ENCODE measurements at places on chromosomes 12 and 14. TPM values are rescaled to one million over a fixed set of nuclear protein-coding genes. Genes with fewer than 3 reads are reported as not detected.

DNA sequence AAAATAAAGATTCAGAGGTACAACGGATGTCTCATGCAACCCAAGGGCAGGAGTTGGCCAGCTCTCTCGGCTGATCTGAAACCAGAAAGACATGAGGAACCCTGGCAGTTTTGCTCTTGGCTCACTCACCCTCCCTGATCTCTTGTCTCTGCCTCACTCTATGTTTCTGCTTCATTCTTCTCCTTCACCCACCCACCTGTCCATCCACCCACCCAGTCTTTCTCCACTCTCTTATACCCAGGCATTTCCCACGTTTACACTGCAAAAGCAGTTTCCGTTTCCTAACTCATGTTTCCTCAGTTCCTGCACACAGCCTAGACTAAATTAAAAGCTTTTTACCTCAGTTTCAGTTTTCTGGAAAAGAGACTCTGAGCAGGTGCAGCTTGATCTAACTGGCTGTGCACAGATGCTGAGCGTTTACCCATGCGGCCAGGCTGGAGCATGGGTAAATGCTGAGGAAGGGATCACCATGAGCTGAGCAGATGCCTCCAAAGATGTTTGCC lies 157.6 kb downstream of the PRKCH start:
- no peak overlapping the region for H3K27ac ChIP-seq
- H3K36me3 ChIP-seq: no peaks in the 10 kb centered on the region
- H3K27me3 ChIP-seq: no peaks in the 10 kb centered on the region

DNA sequence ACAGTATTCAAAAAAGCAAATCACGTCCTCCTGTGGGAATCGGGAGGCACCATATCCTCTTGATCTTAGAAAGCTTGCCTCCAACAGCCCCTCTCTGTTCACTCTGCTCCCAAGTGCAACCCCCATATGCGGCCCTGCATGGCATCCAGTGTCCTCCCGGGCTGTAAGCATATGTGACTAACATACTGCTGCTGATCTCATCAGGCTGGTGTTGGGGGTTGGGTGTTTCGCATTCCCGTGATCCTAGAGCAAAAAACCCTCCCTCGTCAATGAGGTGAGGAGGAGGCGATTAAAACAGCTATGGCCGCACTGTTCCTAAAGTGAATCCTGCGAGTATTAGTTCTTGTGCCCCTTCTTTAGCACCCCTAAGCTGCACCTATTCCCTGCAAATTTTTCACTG lies 28.1 kb upstream of the PPM1A start:
- no peaks in the 10 kb centered on the region for H3K27me3 ChIP-seq
- no peak overlapping the region for H3K27ac ChIP-seq
- H3K4me1 ChIP-seq: peaks cover 16% of the 10 kb centered on the region
- H3K4me3 ChIP-seq: no peak overlapping the region

DNA sequence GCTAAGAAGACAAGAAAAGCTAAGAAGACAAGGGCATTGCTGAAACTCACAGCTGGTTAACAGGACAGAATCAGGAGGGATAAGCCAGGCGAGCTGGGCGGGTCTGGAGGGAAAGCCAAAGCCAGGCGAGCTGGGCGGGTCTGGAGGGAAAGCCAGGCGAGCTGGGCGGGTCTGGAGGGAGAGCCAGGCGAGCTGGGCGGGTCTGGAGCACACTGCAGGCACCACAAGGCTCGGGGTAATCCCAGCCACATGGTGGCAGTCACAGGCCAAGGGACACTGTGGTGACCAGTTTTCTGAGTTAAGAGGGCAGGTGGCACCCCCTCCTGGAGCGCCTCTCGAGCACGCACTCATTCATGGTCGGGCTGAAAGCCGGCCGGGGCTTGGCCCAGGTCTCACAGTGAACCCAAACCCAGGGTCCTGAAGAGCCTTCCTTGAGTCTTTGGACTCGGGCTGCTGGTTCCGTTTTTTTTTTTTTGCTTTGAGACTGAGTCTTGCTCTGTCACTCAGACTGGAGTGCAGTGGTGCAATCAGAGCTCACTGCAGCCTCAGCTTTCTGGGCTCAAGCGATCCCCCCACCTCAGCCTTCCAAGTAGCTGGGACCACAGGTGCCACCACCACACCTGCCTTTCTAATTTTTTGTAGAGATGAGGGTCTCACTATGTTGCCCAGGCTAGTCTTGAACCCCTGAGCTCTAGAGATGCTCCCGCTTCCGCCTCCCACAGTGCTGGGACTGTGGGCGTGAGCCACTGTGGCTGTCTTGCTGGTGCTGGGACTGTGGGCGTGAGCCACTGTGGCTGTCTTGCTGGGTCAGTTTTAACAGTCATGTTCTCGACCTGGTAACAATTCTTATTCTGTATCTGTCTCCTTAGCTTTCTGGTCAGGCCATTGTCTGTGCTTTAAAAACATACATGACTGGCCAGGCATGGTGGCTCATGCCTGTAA lies 40.2 kb downstream of the HSP90AA1 start:
- peaks cover 85% of the 10 kb centered on the region for H3K36me3 ChIP-seq
- H3K27ac ChIP-seq: peak overlapping the region; percentile 5
- no peak overlapping the region for H3K4me3 ChIP-seq
- no peaks in the 10 kb centered on the region for H3K27me3 ChIP-seq

DNA sequence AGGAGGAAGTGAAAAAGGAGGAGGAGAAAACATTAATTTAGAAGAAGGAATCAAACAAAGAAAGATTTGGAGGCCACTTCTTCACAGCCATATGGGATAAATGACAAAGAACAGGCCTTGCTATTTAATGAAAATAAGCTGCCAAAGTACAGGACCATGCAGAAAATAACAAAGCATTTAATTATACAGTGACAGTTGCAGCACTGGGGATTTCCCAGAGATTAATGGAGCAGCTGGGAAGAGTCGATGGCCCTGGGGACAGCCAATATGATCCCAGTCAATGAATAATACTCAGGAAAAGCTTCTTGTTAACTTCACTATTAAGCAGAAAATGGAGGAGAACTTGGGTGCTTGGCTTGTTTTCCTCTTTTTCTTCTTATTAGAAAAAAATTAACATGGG lies 34.6 kb downstream of the RERG start:
- H3K36me3 ChIP-seq: no peaks in the 10 kb centered on the region
- H3K4me1 ChIP-seq: no peaks in the 10 kb centered on the region
- H3K27me3 ChIP-seq: no peaks in the 10 kb centered on the region
- H3K4me3 ChIP-seq: no peak overlapping the region
- no peak overlapping the region for H3K27ac ChIP-seq
- DNase-seq: no peak

DNA sequence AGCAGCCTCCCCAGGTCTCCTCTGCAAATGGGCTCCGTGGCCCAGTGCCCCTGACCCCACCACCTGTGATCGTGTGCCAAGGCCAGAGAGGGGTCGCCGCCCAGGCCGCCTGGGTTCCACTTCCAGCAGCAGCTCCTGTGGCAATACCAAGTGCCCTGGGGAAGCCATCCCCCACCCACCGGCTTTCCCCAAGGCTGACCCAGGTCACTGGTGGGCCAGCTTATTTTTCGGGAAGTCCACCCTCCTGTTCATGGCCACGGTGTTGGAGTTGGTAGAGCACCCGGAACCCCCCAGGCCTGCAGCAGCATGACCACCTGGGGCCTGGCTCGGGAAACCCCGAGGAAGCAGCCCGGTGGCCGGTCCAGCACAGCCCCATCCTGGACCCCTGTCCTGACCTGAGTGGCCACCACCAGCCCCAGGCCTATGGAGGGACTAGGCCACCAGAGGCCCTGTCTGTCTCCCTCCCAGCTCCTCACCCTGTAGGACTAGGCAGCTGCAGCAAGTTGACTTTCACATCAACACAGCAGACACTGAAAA lies 40.8 kb upstream of the OASL start:
- H3K36me3 ChIP-seq: no peaks in the 10 kb centered on the region
- no peak for DNase-seq
- no peak overlapping the region for H3K27ac ChIP-seq
- no peaks in the 10 kb centered on the region for H3K4me1 ChIP-seq

CCDC184 gene
- total RNA-seq: 0.66 TPM

TEX52 gene
- total RNA-seq: not detected
